ENCODE measurements at places on chromosomes 5 and 9.

- DNase-seq: no peak
Measured at GRCh38 chr5:138775034-138775433, 21.8 kb downstream of the CTNNA1 start.

DNA sequence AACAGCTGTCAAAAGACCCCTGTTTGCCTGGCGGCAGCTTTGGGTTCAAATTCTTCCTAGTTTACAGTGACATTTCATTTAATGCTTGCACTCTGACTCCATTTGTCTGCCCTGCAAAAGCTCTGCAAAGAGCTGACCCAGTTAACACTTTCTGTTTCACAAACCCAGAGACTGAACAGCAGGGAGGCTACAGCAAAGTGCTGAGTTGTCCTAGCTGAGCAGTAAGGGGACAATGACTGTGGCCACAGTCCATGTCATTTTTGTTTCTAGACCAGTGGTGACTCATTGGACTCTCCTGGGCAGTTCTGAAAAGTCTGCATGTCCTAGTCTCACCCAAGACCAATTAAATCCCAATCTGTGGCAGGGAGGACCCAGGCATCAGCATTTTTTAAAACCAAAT lies 994.8 kb upstream of the WWC1 start:
- DNase-seq: no peak

- DNase-seq: no peak
Measured at GRCh38 chr9:90899287-90899686, 97.7 kb downstream of the SYK start.

DNA sequence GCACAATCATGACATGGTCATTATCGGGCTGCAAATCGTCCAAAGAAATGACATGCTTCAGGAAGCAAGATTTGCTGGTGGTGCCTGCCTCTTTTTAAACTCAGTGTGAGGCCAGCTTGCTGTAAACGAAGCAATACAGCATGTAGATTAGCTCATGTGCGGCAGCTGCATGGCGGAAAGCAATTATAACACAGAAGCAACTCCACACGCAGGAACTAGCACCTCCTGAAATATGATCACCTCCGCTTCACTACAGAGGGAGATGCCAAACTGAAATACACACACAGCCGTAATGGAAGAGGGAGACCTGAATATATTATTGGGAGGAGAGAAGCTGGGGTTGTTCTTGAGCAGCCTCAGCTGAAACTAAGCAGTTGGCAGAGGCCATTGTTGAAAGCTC lies 312.5 kb downstream of the PSAT1 start:
- DNase-seq: no peak

- no peak for DNase-seq
Measured at GRCh38 chr5:35136386-35136785, 88.6 kb upstream of the AGXT2 start.

- no peak for DNase-seq
Measured at GRCh38 chr5:141515946-141516671, 27.2 kb downstream of the PCDHGC5 start.

DNA sequence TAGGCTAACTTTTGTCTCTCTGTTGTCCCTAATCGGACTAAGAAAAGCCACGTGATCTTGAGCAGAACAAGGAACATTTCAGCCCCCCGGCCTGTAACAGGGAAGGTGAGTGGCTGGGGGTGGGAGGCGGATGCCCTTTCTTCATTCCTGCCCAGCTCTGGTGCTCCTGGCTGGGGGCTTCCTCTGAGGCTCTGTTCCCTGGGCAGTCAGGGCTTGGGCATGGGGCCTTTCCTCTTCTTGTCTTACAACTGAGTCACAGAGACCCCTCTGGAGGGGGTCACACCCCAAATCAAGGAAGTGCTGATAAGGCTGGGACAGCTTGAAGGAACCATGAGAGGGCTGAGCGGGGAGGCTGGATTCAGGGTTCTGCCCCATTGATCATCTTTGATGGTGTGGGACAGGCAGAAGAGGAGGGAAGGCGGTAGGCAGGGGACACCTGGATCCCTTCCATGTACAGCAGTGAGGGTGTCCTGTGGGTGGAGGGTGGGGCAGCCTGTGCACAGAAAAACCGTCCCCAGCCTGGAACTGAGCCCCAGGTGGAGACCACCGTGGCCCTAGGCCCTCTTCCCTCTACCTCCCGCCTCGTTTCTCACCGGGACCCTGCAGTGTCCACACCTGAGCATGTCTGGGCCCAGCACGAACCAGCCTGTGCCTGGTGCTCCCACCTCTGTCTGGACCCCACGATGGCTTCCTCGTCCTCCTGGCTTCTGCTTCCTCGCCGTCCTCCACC lies 257.7 kb upstream of the IRX1 start:
- DNase-seq: no peak
